ENCODE measurements at places on chromosomes 11 and 22.

DNA sequence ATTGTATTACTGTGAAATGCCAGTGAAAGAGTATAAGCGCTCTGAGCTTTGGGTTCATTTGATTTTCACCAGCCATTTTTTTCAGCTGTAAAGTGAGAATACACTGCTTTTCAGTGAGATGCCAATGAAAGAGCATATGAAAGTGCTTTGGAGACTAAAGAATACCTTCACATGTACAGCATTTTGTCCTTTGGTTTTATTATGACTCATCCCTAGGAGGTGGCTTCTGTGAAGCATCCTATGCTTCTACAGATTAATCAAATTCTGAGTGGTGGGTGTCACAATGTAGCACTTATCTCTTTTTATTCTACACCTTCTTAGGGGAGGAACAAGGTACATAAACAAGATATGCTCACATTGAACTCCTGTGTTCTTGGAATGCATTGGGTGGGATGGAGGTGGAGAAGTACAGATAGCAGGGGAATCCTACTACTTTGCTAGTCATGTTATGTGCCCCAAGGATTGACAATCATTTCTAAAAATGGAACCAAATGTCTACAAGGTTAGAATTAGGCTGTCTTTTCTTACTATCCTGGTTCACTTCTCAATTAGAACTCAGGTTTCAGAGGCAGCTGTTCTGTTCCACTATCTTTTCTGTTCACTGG is 18.7 kb downstream of the TRIM44 start:
- peaks cover 28% of the 10 kb centered on the region for H3K4me1 ChIP-seq
- H3K36me3 ChIP-seq: no peaks in the 10 kb centered on the region
- no peak for DNase-seq
- H3K27ac ChIP-seq: peak overlapping the region; percentile 66
- no peak overlapping the region for H3K4me3 ChIP-seq

- H3K4me3 ChIP-seq: no peak overlapping the region
- no peak for DNase-seq
- H3K27ac ChIP-seq: no peak overlapping the region
- no peaks in the 10 kb centered on the region for H3K4me1 ChIP-seq
These were observed 40.6 kb downstream of the FANCF start for GRCh38 chr11:22584976-22585375.

GRCh38 chr11:15918674-15919073 is 437.7 kb downstream of the SOX6 start:
- H3K27ac ChIP-seq: no peak overlapping the region
- DNase-seq: no peak
- H3K4me1 ChIP-seq: no peaks in the 10 kb centered on the region
- no peaks in the 10 kb centered on the region for H3K27me3 ChIP-seq

GRCh38 chr11:134401825-134402809 is 9.9 kb downstream of the B3GAT1 start:
- H3K27me3 ChIP-seq: peaks cover 3% of the 10 kb centered on the region
- H3K4me3 ChIP-seq: no peak overlapping the region
- no peaks in the 10 kb centered on the region for H3K4me1 ChIP-seq
- H3K36me3 ChIP-seq: no peaks in the 10 kb centered on the region
- DNase-seq: no peak

DNA sequence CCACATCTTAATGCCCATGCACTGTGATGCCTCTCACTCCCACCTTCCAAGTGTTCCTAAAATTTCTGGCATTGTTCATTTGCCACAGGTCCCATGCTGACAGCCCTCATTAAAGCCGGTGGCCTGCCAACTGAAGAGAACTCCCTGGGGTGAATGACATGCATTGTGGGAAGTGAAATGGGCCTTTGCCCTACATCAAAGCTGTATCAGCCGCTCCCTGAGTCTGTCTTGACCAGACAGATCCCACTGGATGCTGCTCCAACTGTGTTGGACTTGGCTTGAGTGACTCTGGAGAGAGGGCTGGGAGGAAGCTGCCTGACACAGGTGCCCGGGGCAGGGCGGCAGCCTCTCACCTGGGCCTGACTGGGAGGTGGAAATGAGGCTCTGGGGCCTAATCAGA is 8.8 kb upstream of the SEC14L4 start:
- H3K4me3 ChIP-seq: no peak overlapping the region
- H3K36me3 ChIP-seq: no peaks in the 10 kb centered on the region
- H3K4me1 ChIP-seq: no peaks in the 10 kb centered on the region
- H3K27ac ChIP-seq: no peak overlapping the region
- no peak for DNase-seq
- H3K27me3 ChIP-seq: no peaks in the 10 kb centered on the region

- H3K4me3 ChIP-seq: no peak overlapping the region
- no peak for DNase-seq
- H3K27ac ChIP-seq: no peak overlapping the region
- peaks cover 21% of the 10 kb centered on the region for H3K4me1 ChIP-seq
These were observed 24.7 kb downstream of the PC start for GRCh38 chr11:66933531-66933930.

DNA sequence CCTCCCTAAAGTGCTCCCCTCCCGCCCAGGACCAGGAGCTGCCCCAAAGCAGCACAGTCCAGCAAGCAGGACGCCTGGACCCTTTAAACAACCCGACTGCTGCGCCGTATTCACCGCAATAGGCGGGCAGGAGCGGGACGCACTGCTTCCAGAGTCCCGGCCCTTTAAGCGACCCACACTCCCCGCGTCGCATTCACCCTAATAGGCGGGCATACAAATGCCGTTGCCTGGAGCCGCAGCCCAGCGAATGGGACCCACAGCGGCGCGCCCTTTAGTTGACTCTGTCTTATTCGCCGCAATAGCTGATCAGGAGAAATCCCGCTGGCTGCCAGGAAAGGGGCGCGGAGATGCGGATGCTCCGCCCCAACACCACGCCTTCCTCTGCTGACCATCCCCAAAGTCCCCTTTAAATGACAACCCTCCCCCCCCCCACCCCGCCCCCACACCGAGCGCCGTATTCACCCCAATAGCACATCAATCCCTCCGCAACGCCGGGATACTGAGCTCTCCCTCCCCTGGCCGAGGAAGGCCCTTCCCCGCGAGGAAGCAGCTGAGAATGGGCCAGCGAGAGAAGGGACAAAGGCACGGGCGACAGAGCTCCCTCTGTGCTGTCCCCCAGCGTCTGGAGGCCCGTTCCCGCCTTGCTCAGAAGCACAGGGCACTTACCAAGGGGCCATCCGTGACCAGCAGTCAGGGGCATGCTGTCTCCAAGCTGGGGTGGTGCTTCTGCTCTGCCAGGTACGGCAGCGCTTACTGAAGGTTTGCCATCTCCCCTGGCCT is 4.7 kb downstream of the OSBPL5 start:
- no peaks in the 10 kb centered on the region for H3K36me3 ChIP-seq
- H3K4me3 ChIP-seq: no peak overlapping the region
- no peaks in the 10 kb centered on the region for H3K27me3 ChIP-seq
- no peak overlapping the region for H3K27ac ChIP-seq

- no peaks in the 10 kb centered on the region for H3K27me3 ChIP-seq
- DNase-seq: no peak
- no peak overlapping the region for H3K27ac ChIP-seq
- no peak overlapping the region for H3K4me3 ChIP-seq
- H3K4me1 ChIP-seq: no peaks in the 10 kb centered on the region
These were observed 29.8 kb upstream of the CRTAM start for GRCh38 chr11:122808478-122808869.

- H3K27me3 ChIP-seq: no peaks in the 10 kb centered on the region
- H3K4me1 ChIP-seq: peaks cover 16% of the 10 kb centered on the region
- H3K36me3 ChIP-seq: no peaks in the 10 kb centered on the region
- H3K27ac ChIP-seq: no peak overlapping the region
- no peak for DNase-seq
- H3K4me3 ChIP-seq: no peak overlapping the region
These were observed 53.7 kb downstream of the CADM1 start for GRCh38 chr11:115450519-115450918.

GRCh38 chr11:117874910-117875381 is 1.5 kb downstream of the FXYD6 start:
- H3K4me3 ChIP-seq: no peak overlapping the region
- no peaks in the 10 kb centered on the region for H3K36me3 ChIP-seq
- no peak overlapping the region for H3K27ac ChIP-seq
- no peak for DNase-seq

DNA sequence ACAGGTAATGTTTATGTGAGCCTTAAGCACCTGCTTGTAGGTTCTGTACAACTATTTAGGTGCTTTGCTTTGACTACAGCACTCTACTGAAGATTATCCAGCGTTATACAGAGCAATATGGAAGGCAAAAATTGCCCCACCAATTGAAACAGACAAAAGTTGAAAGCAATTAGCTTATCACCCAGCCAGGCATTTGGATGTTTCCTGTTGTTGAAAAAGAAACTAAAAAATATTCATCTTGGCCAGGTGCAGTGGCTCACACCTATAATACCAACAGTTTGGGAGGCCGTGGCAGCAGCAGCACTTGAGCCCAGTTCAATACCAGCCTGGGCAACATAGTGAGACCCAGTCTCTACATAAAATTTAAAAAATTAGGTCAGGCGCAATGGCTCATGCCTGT is 18.5 kb downstream of the ATL3 start:
- no peak overlapping the region for H3K4me3 ChIP-seq
- no peaks in the 10 kb centered on the region for H3K36me3 ChIP-seq
- DNase-seq: no peak
- no peak overlapping the region for H3K27ac ChIP-seq

- no peak overlapping the region for H3K4me3 ChIP-seq
- H3K27ac ChIP-seq: no peak overlapping the region
- H3K36me3 ChIP-seq: no peaks in the 10 kb centered on the region
- DNase-seq: no peak
- H3K27me3 ChIP-seq: no peaks in the 10 kb centered on the region
- H3K4me1 ChIP-seq: no peaks in the 10 kb centered on the region
These were observed 19.8 kb upstream of the PRAME start for GRCh38 chr22:22578702-22579424.

DNA sequence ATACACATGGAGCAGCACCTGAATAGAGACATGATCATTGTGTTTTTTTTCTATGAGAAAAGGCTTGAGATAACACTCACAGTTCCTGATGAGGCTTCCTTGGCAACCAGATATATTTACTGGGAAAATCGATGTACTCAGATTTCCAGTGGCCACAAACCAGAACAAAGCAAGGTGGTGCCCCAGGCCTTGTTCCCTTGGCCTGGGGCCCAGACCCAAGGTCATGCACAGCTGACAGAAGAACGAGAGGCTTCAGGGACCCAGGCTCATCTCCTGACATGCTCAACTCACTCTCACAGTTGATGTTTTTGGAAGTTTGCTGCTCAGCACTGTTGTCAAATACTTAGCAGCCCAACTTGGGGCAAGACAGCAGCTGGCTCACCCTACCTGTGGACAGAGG is 281.8 kb downstream of the NTM start:
- no peak overlapping the region for H3K27ac ChIP-seq
- no peaks in the 10 kb centered on the region for H3K27me3 ChIP-seq
- no peak for DNase-seq
- no peaks in the 10 kb centered on the region for H3K4me1 ChIP-seq
- H3K36me3 ChIP-seq: no peaks in the 10 kb centered on the region
- H3K4me3 ChIP-seq: no peak overlapping the region

DNA sequence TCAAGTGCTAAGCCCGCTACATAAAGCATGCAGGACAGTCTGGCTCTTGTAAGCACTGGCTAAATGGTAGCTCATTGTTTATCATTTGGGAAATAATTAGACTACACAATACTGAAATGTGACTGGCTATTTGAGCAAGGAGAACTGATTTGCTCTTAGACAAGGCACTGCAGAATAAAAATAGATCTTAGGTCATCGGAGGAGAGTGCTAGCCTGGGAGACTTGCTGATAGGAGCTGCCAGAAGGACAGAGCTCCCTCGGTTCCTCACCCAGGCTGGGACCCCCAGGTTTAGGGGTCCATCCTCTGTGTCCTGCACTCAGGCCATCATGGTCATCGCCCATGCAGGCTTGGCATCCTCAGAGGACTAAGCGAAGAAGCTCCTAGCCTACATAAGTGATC is 184.4 kb upstream of the NCAM1 start:
- H3K27me3 ChIP-seq: peaks cover 2% of the 10 kb centered on the region
- H3K4me1 ChIP-seq: no peaks in the 10 kb centered on the region
- H3K36me3 ChIP-seq: no peaks in the 10 kb centered on the region
- H3K4me3 ChIP-seq: no peak overlapping the region

DNA sequence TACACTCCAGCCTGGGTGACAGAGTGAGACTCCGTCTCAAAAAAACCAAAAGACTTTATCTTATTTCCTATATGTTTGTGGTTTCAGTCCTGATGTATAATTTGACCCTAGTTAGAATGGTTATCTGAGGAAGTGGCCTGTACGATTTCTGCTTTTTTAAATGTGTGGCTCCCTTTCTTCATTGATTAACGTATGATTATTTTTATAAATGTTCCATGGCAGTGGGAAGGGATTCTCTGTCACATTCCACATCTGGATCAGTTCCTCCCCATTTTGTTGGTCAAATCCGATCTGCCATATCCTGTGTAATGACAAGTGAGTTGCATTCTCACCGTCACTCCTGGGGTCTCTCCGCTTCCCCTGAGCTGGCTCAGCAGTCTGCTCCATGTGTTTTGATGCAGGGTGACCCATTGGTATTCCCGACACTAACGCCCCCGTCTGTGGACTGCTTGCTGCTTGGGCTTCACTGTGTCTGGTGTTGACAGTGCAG is 20.3 kb downstream of the NEAT1 start:
- peaks cover 44% of the 10 kb centered on the region for H3K4me1 ChIP-seq
- H3K36me3 ChIP-seq: peaks cover under 1% of the 10 kb centered on the region
- no peak for DNase-seq

- H3K4me1 ChIP-seq: peaks cover 16% of the 10 kb centered on the region
- no peak overlapping the region for H3K27ac ChIP-seq
- DNase-seq: no peak
- no peaks in the 10 kb centered on the region for H3K36me3 ChIP-seq
- H3K27me3 ChIP-seq: no peaks in the 10 kb centered on the region
These were observed 4.5 kb upstream of the RFPL1 start for GRCh38 chr22:29433856-29434255.

DNA sequence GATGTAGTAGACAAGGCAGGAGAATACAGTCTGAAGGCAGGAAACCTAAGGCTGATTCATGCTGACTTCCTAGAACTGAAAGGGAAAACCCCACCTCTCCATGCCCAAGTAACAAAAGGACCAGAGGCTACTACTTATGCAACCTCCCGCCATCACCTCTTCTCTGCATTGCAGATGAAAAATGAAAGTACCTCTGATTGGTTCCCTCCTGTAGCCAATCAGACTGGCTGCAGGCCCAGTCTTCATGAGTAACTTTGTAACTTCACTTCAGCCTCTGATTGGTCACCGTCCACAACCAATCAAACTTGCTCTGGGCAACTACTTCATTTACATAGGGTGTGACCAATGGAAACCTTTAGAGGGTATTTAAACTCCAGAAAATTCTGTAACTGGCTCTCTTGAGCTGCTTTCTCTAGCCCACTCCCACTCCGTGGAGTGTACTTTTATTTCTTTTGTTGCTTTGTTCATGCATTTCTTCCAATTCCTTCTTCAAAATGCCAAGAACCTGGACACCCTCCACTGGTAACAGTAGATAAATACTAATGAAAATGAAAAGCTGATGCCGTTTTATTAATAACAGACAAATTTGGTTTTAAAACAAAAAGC is 5.2 kb upstream of the MAP6 start:
- H3K4me3 ChIP-seq: no peak overlapping the region
- H3K36me3 ChIP-seq: no peaks in the 10 kb centered on the region
- DNase-seq: peak; percentile 78

Measured in Caco-2 (cell line).